Activated B cell treated with CpG ODN at 0.5 μM for 24 hours (primary cell): ENCODE measurements at places on chromosomes 11 and 22. TPM values are rescaled to one million over a fixed set of nuclear protein-coding genes. Genes with fewer than 3 reads are reported as not detected.

DNA sequence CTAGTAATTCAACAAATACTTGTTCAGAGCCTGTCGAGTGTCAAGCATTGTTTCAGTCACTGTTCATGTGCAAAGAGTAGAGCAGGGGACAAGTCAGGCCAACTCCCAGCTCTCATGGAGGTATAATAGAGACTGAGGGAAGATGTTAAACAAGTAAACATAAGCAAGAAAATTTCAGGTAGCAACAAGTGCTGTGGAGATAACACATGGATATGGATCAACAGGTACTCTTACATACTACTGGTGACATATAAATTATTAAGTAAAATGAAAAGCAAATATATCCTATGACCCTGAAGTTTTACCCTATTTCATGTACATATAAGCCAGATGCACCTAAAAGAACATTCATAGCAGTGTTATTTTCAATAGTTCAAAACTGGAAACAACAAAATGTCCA, 42.7 kb downstream of the SIK2 start:
- H3K4me3 ChIP-seq: no peak overlapping the region
- DNase-seq: no peak
- H3K4me1 ChIP-seq: peaks cover 6% of the 10 kb centered on the region
- H3K27ac ChIP-seq: no peak overlapping the region

The DEFB131B gene
- total RNA-seq: not detected in 2 replicates

DNA sequence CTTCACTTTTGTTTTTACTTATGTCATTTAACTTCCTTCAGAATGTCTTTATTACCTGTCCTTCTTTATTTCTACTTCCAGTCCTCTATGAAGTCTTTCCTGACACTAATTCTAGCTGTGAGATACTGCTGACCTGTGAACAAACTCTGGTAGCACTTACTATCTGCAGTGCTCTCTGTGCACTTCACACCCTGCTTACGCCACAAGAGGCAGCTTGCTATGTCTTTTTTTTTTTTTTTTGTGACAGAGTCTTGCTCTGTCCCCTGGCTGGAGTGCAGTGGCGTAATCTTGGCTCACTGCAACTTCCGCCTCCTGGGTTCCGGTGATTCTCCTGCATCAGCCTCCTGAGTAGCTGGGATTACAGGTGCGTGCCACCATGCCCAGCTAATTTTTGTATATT, 10.7 kb downstream of the STIM1 start:
- peaks cover 88% of the 10 kb centered on the region for H3K4me1 ChIP-seq
- no peaks in the 10 kb centered on the region for H3K27me3 ChIP-seq
- H3K4me3 ChIP-seq: peak overlapping the region; percentile 55
- peak overlapping the region; percentile 72 for H3K27ac ChIP-seq
- no peaks in the 10 kb centered on the region for H3K36me3 ChIP-seq
- DNase-seq: no peak

DNA sequence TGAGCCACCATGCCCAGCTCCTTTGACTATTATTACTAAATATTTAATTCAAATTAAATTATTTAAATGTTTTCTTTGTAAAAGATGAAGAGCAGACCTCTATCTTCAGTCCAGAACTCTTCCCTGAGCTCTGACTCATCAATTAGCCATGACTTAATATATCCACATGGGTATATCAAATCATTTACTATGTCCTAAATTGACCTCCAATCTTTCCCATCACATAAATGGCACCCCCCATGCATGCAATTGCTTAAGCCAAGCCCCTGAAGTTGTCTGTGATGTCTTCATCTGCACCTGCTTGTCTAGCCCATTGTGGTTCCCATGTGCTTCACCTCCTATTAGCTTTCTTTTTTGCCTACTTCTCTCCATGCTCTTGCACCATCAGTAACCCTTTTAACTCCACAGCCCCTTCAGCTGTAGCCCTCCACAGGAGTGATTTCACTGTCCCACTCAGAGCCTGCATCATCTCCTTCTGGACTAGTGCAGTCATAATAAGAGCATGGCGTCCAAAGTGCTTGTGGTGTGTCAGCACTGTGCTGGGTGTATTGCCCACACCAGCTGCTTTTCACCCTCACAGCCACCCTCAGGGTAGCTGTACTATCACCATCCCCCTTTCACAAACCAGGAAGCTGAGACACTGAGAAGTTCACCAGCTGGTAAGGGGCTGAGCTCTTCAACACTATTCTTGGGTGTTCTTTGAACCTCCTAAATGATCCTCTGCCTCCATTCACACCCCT, 11.8 kb upstream of the THY1 start:
- H3K4me1 ChIP-seq: no peaks in the 10 kb centered on the region
- H3K4me3 ChIP-seq: no peak overlapping the region
- peaks cover 25% of the 10 kb centered on the region for H3K27me3 ChIP-seq
- peaks cover 2% of the 10 kb centered on the region for H3K36me3 ChIP-seq

The FBLN1 gene
- total RNA-seq: not detected in 2 replicates

DNA sequence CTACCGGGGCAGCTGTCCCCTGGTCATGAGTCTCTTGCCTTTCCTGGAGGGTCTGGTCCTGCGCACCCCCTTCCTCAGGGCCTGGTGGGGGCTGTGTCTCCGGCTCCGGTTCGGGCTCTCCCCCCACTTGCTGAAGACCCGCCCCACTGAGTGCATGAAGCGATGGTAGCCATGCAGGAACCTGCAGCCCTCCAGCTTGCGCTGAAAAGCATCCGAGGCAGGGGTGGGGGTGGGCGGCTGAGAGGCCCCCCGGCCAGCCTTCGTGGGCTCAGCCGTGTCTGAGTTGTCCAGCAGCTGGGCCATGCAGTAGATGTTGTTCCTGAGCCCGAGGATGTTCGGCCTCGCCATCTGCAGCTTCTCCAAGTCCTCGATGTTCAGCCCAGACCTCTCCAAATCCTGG, 2.8 kb downstream of the OSM start:
- H3K36me3 ChIP-seq: peaks cover 5% of the 10 kb centered on the region
- no peaks in the 10 kb centered on the region for H3K27me3 ChIP-seq
- H3K4me3 ChIP-seq: no peak overlapping the region

The SCARF2 gene
- total RNA-seq: 0.12 and 0.18 TPM in 2 replicates

- DNase-seq: no peak
- peaks cover 4% of the 10 kb centered on the region for H3K27me3 ChIP-seq
- no peaks in the 10 kb centered on the region for H3K36me3 ChIP-seq
- no peak overlapping the region for H3K27ac ChIP-seq
Measured at GRCh38 chr11:123407130-123407995, 22.7 kb upstream of the GRAMD1B start.

DNA sequence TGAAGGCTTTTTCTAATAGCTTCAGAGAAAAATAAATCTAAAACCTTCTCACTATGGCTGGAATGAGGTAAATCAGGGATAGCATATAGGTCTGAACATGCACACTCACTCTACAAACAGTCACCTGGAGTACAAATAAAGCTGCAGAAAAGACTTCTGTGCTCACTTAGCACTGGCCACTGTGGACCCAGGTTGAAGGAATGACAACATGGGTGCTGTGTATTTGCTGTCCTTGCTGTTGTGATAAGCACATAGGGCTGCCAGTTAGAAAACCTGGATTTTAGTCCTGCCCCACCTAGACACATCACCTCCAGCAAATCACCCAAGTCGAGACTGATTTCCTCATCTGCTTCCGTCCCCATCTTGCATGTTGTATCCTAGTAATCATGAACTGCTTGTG, 51.2 kb downstream of the FZD4 start:
- H3K27ac ChIP-seq: no peak overlapping the region
- DNase-seq: no peak
- peaks cover 3% of the 10 kb centered on the region for H3K27me3 ChIP-seq
- H3K4me1 ChIP-seq: no peaks in the 10 kb centered on the region
- no peak overlapping the region for H3K4me3 ChIP-seq
